ENCODE measurements at places on chromosomes 1 and 21. TPM values are rescaled to one million over a fixed set of nuclear protein-coding genes. Genes with fewer than 3 reads are reported as not detected.

DNA sequence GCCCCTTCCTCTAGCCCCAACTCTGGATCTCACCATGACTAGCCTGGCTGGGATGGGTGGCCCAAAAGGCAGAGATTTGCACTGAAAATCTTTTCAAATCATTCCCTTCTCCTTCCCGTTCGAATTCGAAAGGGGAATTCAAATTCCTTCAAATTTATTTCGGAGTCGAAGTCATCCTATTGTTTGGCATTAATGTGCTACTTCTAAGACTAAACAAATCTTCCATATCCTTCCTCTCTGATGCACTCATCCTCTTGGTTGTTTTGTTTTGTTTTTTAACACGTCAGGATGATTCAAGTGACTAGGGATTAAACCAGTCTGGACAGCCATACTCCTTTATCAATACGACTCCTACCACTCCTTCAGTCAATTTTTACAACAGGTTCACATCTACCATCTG is 95.5 kb upstream of the SGIP1 start:
- DNase-seq, result no peak

DNA sequence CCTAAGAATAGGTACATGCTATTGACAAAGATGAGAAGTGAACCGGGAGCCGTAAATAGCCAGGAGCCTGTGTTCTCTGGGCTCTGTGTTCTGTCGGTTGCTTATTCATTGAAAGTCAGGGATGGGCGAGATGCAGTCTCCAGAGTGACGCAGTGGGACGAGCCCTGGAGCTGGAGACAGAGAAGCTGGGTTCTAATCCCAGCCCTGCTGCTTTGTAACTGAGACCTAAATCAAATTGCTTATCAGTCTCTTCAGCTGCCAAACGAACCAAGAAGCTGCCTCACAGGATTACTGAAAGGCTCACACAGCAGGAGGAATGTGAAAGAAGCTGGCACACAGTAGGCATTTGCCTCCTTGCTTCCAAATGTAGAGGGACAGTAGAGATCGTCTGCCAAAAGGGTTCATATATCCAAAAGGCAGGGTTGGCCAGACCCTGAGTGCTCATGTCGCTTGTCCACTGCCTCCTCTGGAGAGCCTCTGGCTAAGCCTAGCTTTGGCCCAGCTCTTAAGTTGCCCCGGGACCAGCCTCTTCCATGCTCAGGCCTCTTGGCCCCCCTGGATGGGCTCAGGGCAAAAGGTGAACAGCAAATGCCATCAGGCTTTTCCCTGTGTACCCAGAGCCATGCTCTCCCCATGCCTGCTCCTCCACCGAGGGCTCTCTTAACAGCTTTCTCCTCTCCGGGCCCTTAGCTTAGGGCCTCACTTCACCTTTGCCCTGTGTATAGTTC is 134.2 kb upstream of the IPO9 start:
- no peak for DNase-seq

DNA sequence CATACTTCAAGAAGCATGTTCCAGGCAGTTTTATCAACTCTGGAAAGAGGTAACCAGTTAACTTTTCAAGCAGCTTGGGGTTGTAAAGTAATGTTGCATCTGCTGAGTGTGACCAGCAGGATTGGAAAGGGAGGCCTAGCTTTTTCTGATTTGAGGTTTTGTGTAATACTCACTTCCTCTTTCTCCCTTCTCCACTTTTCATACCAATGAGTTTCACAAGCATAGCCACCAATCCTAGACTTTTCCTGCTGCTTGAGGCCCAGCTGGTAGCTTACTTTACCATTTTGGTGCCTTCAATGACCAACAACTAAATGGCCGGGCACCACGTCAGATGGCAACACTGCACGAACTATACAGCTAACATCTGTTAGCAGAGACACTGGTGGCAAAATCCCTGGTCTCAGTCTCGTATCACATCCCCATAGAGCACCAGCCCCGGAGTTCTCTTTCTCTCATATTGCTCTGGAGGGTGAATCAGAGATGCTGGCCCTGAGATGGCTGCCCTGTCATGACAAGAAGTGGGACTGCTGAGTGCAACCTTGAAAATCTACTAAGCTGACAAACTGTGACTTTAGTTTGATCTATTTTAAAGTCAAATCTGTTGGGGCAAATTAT is 14.8 kb upstream of the GPR88 start:
- DNase-seq, result no peak

GRCh38 chr1:224542783-224543440 is 73.2 kb upstream of the CNIH3 start:
- DNase-seq, result no peak

DNA sequence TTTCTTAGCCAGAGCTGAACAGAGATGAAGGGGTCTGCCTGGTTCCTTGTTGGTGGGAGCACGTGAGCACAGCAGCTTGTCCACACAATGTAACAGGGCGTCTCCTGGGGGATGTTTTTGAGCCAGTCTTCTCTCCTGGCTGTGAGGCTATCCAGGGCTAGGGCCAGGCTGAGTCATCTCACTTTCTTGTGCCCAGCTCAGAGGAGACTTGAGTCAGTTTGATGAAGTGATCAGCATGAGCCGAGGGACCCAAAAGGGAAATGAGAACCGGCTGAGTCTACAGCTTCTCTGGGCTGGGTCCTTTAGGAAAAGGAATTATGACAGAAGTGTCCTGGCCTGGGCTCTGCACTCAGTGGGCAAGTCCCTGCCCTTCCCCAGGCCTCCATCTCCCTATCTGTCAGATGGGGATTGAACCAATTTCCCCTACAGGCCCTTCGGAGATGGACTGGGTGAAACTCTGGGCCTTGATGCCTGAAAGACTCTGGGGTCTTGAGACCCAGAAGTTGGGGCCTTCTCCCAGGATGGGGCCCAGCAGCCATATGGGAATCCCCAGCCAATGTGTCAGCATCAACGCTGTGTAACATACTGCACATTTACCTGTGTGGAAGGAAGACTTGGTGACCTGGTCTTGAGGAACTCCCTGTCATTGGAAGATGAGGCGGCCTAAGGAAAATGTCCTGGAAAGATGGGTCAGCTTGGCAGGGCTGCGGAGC is 36.6 kb downstream of the DMRTB1 start:
- no peak for DNase-seq

DNA sequence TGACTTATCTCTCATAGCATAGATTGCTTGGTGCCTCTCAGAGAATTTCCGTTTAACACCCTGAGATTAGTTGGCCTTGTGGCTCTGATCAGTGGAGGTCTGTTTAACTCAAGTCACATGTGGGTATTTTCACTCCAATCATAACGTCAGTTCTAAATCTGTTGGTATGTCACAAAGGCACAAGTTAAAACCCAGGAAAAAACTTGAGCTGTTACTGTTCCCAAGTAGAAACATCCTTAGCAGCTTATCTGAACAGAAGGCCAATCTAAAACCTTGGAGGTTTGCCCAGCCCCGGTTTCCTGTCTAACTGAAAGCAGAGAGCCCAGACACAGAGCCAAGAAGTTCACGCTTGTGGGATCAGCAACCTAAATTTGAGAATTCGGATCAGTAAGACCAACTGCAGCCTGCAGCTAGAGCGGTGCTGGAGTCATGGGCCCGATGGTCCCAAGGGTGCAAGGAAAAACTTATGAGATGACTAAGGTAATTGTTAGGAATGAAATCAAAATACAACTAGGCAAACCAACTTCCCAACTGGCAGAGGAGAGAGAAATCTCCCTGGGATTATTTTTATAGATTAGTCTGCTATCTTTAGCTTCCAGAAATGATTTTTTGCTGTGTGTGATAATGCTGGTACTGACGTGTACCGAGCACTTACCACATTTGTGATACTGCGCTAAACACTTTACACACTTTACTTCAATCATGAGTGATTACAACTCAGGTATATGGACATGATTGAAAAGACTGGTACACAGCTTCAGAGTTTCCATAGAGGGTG is 90.2 kb upstream of the C1orf21 start:
- no peak for DNase-seq

DNA sequence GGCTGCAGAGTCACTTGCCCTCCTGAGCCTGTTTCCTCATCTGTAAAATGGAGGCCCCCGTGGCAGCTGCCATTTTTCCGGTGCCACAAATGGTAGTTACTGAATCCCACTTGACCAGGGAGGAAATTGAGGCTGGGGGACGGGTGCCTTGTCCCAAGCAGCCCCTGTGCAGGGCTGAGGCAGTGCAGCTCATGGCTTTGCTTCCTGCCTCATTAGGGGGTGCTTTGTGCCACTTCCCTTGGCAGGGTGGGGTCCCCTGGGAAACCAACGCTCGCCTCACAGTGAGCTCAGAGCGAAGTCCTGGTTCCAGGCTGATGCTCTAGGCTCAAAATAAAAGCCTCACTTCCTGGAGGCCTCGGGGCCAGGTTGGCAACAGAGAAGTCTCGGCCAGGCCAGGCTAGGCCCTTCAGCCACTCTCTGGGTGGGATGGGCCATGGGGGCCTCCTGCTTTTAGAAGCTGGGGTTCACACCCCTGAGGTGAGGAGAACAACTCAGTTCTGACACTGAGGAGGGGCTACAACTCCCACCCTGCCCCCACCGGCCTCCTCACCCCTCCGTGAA is 6.8 kb downstream of the LAPTM5 start:
- DNase-seq, result no peak

DNA sequence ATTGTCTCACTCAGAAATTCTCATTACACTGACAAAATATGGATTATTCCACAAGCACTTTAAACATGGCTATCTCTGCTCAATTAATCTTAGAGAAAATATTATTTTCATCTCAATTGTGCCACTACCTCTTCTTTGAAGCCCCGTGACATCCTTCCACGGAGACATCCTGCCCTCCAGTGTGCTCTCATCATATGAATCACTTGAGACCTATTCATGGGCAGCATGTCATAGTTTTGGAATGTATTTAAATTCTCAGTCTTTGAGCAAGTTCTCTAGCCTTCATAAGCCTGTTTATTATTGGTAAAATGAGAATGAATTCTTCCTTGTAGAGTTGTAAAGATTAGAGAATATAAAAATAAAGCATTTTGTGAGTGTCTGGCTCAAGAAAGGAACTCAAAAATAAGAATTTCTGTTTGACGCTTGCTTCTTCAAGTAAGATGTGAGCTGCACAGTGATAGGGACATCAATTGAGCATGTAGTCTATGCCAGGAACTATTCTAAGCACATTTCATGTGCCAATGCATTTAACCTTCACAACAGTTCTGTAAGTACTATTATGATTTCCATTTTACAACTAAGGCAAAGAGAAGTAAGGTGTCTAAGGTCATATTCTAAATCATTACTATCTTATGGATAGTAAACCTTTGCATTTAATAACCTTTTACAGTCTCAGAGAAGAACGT is 557.4 kb upstream of the ZRANB2 start:
- no peak for DNase-seq

DNA sequence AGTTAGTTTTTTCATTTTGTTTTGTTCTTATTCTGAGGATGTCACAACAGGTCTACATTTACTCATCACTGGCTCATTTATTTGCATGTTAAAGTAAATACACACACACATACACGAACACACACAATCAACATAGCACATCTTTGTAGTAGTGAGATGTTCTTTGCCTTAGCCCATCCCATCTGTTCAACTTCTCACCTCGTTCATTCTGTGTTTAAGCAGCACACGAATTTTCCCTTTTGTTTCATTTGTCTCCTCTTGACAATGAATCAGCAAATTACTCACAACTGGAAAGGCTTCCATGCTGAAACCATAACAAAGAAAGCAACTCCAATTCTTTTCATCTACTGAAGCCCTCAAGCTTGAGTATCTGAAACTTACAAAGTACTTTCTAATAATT is 133.3 kb upstream of the CHRM3 start:
- no peak for DNase-seq

- DNase-seq, result no peak
Observed at GRCh38 chr1:14415396-14415795, 183.1 kb upstream of the KAZN start.

GRCh38 chr1:10903821-10904220 is 107.4 kb upstream of the CASZ1 start:
- no peak for DNase-seq

- no peak for DNase-seq
Observed at GRCh38 chr1:204136814-204137213, 15.0 kb downstream of the ETNK2 start.

- DNase-seq, result no peak
Observed at GRCh38 chr1:36696261-36696940, 213.7 kb upstream of the CSF3R start.

DNA sequence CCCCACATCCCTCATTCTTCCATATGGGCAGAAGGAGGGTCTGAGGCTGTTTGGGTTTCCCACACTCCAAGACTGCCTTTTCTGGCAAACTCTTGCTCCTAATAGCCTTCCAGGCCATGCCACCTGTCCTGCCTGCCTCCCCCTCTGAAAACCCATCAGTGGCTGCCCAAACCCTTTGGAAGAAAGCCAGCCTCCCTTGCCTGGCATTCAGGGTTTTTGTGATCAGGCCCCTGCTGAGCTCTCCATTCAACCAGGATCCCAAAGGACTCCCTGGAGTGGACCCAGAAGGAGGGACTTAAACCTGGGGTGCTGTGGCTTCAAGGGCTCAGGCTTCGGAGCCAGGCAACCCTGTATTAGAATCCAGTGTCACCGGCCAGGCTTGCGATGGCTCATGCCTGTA is 4.2 kb upstream of the GUCA2A start:
- DNase-seq, result no peak

DNA sequence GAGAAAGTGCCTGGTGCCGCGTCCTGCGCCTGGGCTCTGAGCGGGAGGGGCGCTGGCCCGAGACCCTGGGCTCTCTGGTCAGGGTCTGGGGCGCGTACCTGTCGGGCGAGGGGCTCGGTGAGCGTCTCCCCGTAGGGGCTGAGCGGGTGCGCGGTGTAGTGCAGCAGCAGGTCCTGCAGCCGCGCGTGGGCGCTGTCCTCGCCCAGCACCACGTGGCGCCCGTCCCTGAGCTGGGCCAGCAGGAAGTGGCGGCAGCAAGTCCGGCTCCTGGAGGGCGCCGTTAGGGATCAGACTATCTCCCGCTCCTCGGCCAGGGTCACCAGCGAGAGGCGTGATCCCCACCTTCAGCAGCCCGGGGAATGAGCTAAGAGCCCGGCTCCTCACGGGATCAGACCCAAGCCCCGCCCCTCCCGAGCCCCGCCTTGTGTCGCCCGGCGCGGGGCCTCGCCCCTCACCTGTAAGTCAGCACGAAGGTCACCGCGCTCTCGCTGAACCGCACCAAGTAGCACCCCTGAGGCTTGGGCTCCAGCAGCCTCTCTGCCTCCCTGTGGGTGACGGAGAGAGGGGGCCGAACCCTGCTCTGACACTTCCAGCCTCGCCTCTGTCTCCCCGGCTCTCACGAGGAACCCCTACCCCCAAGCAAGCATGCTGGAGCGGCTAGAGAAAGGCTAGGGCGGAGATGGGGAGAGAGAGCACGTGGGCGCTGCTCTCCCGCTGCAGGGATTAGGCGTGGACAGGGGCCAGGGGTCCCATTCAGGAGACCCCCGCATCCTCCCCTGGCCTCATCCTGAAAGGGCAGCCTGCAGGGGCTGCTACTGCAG is 2.7 kb downstream of the SH2D2A start:
- peak; percentile 68 for DNase-seq

- no peak for DNase-seq
Observed at GRCh38 chr1:223137455-223138085, 5.5 kb downstream of the TLR5 start.

Gene CLEC20A
- not detected for total RNA-seq

Gene IL23R
- 0.87 TPM for total RNA-seq
